ENCODE measurements at places on chromosomes 1 and 21.

GRCh38 chr1:1624443-1625403, 7.2 kb upstream of the MMP23B start:
- H3K4me3 ChIP-seq, result no peak overlapping the region
- H3K4me1 ChIP-seq, result no peaks in the 10 kb centered on the region
- DNase-seq, result no peak
- H3K27me3 ChIP-seq, result no peaks in the 10 kb centered on the region

- H3K36me3 ChIP-seq, result no peaks in the 10 kb centered on the region
- DNase-seq, result no peak
- H3K27me3 ChIP-seq, result peaks cover 34% of the 10 kb centered on the region
- H3K4me1 ChIP-seq, result peaks cover 4% of the 10 kb centered on the region
Observed at GRCh38 chr1:38183747-38184146, 137.2 kb upstream of the POU3F1 start.

GRCh38 chr1:97796711-97797110, 124.1 kb downstream of the DPYD start:
- DNase-seq, result no peak
- no peaks in the 10 kb centered on the region for H3K36me3 ChIP-seq
- no peak overlapping the region for H3K4me3 ChIP-seq
- no peaks in the 10 kb centered on the region for H3K4me1 ChIP-seq
- no peak overlapping the region for H3K27ac ChIP-seq

DNA sequence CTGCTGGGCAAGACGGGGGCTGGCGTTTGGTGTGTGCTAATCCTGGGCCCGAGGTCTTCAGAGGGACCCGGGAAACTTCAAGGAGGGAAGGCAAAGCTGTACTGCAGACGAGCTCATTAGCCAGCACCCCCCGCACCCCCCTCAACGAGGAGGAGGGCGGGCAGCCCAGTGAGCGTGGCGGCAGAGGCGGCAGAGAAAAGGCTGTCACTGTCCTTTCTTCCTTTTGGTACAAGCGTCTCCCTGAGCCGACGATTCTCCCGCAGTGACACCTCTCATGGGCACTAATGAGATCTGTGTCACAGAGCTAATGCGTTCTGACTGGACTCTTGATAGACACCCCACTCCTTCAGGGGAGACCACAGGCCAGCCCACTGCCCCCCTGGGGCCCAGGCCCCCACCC, 29.5 kb downstream of the DMAP1 start:
- H3K27me3 ChIP-seq, result no peaks in the 10 kb centered on the region
- peaks cover 35% of the 10 kb centered on the region for H3K36me3 ChIP-seq
- no peak for DNase-seq
- H3K27ac ChIP-seq, result no peak overlapping the region
- no peak overlapping the region for H3K4me3 ChIP-seq

- no peaks in the 10 kb centered on the region for H3K36me3 ChIP-seq
- DNase-seq, result no peak
- H3K27ac ChIP-seq, result no peak overlapping the region
Observed at GRCh38 chr1:206778031-206778430, 5.7 kb upstream of the IL10 start.

GRCh38 chr1:156464825-156465452, 35.6 kb downstream of the MEF2D start:
- no peaks in the 10 kb centered on the region for H3K27me3 ChIP-seq
- H3K4me3 ChIP-seq, result no peak overlapping the region
- peaks cover 14% of the 10 kb centered on the region for H3K36me3 ChIP-seq
- no peak for DNase-seq
- H3K4me1 ChIP-seq, result no peaks in the 10 kb centered on the region

DNA sequence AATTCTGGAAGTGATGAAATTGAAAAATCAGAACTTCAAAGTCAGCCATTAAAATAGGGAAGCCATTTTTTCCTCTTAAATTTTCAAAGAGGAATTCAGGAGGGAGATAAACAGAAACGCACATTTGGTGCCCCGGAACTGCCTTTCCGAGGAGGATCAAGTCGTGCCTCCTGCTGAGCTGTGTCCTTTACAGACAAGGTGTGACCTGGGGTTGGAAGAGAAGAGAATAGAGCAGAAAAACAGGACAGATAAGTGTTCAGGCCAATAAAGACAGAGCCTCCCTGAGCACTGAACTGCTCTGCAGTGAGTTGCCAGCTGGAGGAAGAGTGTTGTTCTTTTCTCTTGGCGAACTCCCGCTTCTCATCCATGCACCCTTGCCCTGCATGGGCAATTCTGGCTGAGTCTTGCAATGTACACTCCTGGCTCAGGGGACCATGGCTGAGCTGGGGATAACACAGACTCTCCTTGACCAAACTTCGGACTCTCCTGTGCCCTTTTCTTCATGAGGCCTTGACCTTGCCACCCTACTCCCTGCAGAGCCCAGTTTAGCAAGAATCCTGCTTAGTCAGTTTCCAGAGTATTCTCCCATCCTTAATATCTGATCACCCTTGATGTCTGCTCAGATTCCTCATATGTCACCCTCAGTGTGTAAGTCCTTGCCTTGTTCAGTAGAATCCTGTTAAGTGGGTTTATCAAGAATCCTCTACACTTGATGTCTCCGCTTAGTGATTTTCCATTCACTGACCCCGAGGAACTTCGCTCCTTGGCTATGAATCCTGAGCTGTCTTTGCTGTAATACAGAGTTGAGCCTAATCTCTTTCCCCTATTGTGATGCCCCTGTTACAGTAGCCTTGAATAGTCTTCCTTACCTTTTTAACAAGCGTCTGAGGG, 1.3 kb upstream of the MTARC1 start:
- H3K27ac ChIP-seq, result no peak overlapping the region
- no peaks in the 10 kb centered on the region for H3K27me3 ChIP-seq
- peaks cover 16% of the 10 kb centered on the region for H3K4me1 ChIP-seq

GRCh38 chr1:151001602-151002001, 5.1 kb downstream of the MINDY1 start:
- peak overlapping the region; percentile 39 for H3K4me3 ChIP-seq
- peaks cover 14% of the 10 kb centered on the region for H3K36me3 ChIP-seq
- DNase-seq, result no peak
- no peaks in the 10 kb centered on the region for H3K27me3 ChIP-seq
- H3K4me1 ChIP-seq, result peaks cover 24% of the 10 kb centered on the region

- no peak overlapping the region for H3K4me3 ChIP-seq
- DNase-seq, result no peak
- peaks cover 15% of the 10 kb centered on the region for H3K4me1 ChIP-seq
- no peak overlapping the region for H3K27ac ChIP-seq
- H3K27me3 ChIP-seq, result no peaks in the 10 kb centered on the region
Observed at GRCh38 chr1:167567663-167568062, 14.1 kb upstream of the CREG1 start.

GRCh38 chr1:206419250-206419649, 51.0 kb upstream of the IKBKE start:
- peaks cover 40% of the 10 kb centered on the region for H3K36me3 ChIP-seq
- DNase-seq, result no peak
- peak overlapping the region; percentile 95 for H3K27ac ChIP-seq
- H3K4me1 ChIP-seq, result peaks cover 38% of the 10 kb centered on the region
- H3K4me3 ChIP-seq, result peak overlapping the region; percentile 46
- H3K27me3 ChIP-seq, result no peaks in the 10 kb centered on the region

DNA sequence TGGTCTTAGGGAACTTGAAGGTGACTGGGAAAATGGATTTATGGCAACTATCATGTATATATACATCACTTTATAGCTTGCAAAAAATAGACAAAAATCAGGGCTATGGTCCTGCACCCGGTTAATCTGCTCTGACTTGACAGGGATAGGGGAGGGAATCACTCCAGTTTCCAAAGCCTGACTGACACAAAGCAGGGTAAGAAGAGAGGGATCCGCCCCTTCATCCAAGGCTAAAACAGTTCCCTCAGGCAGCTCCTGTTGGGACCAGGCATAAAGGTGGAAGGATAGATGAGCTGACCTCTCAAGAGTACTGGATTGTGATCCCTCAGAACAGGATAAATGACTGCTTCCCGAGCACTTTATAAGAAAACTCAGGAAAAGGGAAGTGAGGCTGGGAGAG, 1.4 kb downstream of the PBXIP1 start:
- peaks cover 6% of the 10 kb centered on the region for H3K36me3 ChIP-seq
- peak overlapping the region; percentile 99 for H3K4me3 ChIP-seq
- peaks cover 53% of the 10 kb centered on the region for H3K4me1 ChIP-seq
- no peak for DNase-seq
- H3K27me3 ChIP-seq, result no peaks in the 10 kb centered on the region
- H3K27ac ChIP-seq, result peak overlapping the region; percentile 97

DNA sequence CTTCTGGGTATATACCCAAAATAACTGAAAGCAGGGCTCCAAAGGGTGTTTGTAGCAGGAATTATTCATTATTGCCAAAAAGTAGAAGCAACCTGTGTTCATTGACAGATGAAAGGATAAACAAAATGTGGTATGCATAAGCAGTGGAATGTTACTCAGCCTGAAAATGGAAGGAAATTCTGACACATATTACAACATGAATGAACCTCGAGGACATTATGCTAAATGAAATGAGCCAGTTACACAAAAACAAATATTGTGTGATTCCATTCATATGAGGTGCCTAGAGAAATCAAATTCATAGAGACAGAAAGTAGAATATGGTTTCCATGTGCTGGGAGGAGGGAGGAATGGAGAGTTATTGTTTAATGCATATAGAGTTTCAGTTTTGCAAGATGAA, 86.3 kb upstream of the ARTN start:
- H3K4me1 ChIP-seq, result no peaks in the 10 kb centered on the region
- peak overlapping the region; percentile 31 for H3K27ac ChIP-seq
- H3K27me3 ChIP-seq, result no peaks in the 10 kb centered on the region
- H3K36me3 ChIP-seq, result peaks cover 13% of the 10 kb centered on the region

GRCh38 chr1:76857973-76858372, 9.3 kb upstream of the ST6GALNAC5 start:
- H3K36me3 ChIP-seq, result no peaks in the 10 kb centered on the region
- no peak overlapping the region for H3K27ac ChIP-seq
- H3K27me3 ChIP-seq, result peaks cover 15% of the 10 kb centered on the region
- DNase-seq, result no peak
- no peak overlapping the region for H3K4me3 ChIP-seq

DNA sequence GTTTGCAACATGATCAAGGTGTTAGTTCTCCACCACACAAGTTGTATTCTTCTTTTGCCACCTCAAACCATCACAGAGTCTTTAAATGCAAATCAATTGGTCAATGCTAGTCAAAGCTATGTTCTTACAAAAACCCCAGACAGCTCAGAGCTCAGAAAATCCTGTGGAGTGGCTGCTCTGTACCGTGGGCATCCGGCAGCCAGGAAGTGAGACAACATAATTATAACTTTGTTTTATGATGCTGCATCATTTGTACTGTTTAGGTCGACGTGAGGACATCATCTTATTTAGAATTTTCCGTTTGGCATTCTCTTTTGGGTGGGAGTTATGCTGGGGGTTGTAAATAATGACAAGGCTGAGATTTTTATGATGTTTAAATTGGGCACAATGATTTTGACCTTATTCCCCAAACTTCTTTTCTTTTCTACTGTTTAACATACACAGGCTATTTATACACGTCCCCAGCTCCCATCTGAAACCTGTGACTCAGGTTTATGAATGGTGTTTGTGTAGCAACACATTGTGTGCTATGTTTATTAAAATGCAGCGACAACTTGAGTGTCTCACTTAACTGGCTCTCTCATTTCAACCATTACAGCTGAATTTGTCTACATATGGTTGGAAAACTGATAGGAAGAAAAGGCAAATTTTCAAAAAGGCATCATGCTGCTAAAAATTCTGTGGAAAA, 124.0 kb downstream of the CNIH3 start:
- DNase-seq, result no peak
- no peak overlapping the region for H3K27ac ChIP-seq
- peaks cover 38% of the 10 kb centered on the region for H3K4me1 ChIP-seq
- no peaks in the 10 kb centered on the region for H3K36me3 ChIP-seq
- H3K4me3 ChIP-seq, result no peak overlapping the region

DNA sequence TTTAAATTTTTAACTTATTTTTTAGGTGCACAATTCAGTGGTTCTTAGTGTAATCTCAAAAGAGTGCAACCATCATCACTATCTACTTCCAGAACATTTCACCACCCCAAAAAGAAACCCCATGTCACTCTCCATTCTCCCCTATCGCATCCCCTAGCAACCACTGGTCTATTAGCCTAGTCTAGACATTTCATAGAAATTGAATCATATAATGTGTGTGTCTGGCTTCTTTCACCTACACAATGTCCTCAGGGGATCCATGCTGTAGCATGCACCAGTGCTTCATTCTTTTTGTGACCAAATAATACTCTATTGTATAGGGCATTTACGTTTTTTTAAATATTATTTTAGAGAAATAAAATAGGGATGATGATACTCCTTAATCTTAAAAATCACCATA, 64.7 kb downstream of the JAK1 start:
- no peak overlapping the region for H3K4me3 ChIP-seq
- peaks cover 7% of the 10 kb centered on the region for H3K4me1 ChIP-seq
- H3K27me3 ChIP-seq, result no peaks in the 10 kb centered on the region

DNA sequence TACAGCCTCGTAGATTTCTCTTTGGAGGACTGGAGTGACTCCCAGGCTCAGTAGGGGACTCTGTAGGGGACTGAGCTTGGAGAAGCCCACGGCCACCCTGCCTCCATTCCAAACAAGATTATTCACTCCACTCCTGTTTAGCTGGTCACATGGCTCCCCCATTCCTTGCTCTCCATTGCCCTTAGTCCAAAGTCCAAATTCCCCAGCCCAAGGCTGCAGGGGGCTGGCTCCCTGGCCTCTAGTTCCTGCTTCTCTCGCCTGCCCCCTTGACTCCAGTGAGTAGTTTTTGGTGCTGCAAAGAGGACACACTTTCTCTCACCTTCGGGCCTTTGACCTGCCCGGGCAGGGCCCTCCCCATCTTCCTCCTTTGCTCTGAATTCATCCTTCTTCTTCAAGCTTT, 403.3 kb downstream of the KIF26B start:
- H3K27me3 ChIP-seq, result peaks cover under 1% of the 10 kb centered on the region
- no peak overlapping the region for H3K4me3 ChIP-seq
- no peak for DNase-seq
- H3K36me3 ChIP-seq, result no peaks in the 10 kb centered on the region

GRCh38 chr1:176384841-176385240, 78.1 kb upstream of the PAPPA2 start:
- no peaks in the 10 kb centered on the region for H3K4me1 ChIP-seq
- H3K27ac ChIP-seq, result no peak overlapping the region
- no peak overlapping the region for H3K4me3 ChIP-seq
- no peak for DNase-seq

DNA sequence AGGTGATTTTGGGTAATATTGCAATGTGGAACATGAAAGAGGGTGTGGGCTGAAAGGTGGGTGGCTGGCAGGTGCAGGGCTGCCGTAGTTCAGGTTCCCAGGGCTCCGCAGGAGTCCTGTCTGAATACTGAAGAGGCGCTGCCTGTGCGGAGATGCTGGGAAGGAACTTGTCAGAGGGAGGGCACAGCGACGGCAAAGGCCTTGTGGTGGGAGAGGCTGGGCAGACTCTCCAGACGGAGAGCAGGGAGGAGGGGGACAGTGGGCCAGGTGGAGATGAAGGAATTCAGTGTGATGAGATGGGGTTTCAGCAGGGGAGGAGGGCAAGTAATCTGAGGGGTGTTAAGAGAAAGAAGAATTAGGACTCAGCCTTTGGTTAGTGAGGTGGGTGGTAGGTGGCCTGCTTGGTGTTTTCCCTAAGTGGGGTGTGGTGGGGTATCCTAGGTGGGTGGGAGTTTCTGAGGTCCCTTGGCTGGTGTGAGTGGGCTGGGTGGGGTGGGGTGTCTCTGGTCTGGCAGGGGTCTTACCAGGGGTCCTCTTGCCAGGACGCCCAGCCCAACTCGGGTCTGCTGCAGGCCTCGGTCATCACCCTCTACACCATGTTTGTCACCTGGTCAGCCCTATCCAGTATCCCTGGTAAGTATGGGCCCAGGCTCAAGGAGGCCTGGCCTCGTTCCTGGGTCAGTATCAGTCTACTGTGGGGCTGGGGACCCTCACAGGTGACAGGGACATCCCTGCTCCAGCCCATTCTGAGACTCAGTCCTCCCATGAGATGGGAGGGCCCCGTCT, 15.6 kb downstream of the SERINC2 start:
- peaks cover 4% of the 10 kb centered on the region for H3K4me1 ChIP-seq
- no peak for DNase-seq
- no peak overlapping the region for H3K4me3 ChIP-seq
- H3K27me3 ChIP-seq, result no peaks in the 10 kb centered on the region
- peaks cover 8% of the 10 kb centered on the region for H3K36me3 ChIP-seq
- no peak overlapping the region for H3K27ac ChIP-seq

Data from type B pancreatic cell (in vitro differentiated cells).